ENCODE measurements at places on chromosomes 13 and 19.
A peak's percentile ranks its signal among the peaks of the same experiment; 100 is the strongest.

- DNase-seq, result no peak
Observed at GRCh38 chr13:67296511-67296910, 66.4 kb upstream of the PCDH9 start.

DNA sequence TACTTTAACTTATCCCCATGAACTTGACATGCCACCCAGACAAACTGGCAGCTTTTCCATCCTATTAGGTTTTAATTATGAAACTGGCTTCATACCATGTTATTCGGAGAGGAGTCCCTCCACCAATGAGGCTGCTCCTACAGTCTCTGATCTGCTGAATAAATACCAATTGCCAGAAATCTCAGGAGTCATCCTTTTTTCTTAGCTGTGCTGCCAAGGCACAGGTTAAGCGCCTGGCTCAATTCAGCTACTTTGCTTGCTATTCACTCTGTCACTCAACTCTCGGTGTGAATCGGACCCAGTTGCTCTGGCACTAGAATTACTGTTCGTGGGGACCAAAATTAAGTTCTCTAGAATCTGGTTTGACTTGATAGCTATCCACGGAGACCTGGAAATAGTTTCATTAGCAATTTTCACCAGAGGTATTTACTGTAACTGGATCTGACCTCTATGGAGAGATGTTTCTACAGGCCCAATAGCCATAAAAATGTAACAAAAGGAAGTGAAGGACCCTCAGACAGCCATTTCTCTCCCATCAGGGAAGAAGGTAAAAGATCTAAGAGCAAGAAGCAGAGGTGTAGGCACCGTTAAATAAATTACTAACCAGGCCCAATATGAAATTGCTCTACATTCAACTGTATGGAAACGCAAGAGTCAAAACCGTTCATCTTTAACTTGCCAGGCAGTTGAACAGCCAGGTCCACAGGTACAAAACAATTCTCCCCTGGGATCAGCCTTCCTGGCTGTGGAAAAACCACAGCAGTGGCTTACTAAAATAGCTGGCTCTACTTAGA is 5.4 kb downstream of the ZC3H4 start:
- DNase-seq, result no peak

- DNase-seq, result peak; percentile 30
Observed at GRCh38 chr19:5452594-5453565, 2.3 kb upstream of the ZNRF4 start.

- DNase-seq, result peak; percentile 46
Observed at GRCh38 chr19:28948566-28948965, 264.4 kb downstream of the UQCRFS1 start.

DNA sequence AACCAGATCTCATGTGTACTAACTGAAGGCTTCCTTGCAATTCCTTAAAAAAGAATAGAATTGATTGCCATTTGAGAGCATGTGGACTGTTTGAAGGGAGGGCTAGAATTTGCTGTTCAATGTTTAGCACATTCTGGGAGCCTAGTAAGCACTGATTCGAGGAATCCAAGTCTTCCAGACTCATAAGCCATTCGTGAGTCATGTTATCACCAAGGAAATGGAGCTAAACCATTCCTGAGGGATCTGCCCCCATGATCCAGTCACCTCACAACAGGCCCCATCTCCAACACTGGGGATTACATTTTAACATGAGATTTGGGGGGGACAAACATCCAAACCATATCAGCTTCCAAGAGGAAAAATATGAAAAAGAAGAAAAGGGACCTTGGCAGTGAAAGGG is 276.4 kb downstream of the KCNRG start:
- no peak for DNase-seq

GRCh38 chr19:27741236-27741635 is 1471.7 kb downstream of the UQCRFS1 start:
- DNase-seq, result no peak

GRCh38 chr13:21834521-21834920 is 163.6 kb downstream of the FGF9 start:
- no peak for DNase-seq

DNA sequence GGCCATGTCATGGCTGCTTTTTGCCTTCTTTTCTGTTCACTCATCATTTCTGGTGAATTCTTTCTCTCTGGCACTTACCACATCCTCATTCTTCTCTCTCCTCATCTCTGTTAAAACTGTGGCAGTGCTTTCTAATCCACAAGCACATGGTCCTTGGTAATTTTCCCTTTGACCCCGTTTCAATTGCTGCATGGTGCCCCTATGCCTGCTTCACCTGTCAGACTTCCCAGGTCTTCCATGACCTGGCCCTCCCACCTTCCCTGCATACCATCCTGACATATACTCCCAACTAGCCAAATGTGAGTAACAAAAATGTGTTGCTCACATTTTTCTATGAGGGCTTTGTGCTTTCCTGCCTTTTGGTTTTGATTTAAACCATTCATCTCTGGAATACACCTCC is 286.5 kb downstream of the MTUS2 start:
- DNase-seq, result no peak

GRCh38 chr19:15010501-15011300 is 31.0 kb upstream of the SLC1A6 start:
- DNase-seq, result no peak

DNA sequence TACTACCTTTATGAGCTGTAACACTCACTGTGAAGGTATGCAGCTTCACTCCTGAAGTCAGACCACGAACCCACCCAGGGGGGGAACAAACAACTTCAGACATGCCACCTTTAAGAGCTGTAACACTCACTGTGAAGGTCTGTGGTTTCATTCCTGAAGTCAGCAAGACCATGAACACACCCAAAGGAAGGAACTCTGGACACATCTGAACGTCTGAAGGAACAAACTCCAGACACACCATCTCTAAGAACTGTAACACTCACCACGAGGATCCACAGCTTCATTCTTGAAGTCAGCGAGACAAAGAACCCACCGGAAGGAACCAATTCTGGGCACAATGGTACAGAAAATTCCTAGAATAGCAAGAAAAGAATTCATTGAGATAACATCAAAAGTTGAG is 1796.5 kb upstream of the MIR17HG start:
- no peak for DNase-seq

DNA sequence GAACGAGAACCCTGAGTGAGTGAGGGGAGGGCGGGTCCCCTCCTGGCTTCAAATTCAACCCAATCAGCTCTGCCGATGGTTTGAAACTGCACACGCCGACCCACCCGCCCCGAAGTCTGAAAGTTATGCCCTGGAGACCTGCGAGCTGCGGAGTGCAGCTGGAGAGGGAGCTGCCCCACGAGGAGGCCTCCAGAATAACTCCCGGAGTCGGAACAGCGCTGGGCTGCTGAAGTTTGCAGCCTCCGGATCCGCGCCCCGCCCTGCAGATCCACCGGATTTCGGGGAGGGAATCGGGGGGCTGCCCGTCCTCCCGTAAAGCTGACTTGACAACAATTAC is 7.0 kb downstream of the POU4F1 start:
- no peak for DNase-seq

DNA sequence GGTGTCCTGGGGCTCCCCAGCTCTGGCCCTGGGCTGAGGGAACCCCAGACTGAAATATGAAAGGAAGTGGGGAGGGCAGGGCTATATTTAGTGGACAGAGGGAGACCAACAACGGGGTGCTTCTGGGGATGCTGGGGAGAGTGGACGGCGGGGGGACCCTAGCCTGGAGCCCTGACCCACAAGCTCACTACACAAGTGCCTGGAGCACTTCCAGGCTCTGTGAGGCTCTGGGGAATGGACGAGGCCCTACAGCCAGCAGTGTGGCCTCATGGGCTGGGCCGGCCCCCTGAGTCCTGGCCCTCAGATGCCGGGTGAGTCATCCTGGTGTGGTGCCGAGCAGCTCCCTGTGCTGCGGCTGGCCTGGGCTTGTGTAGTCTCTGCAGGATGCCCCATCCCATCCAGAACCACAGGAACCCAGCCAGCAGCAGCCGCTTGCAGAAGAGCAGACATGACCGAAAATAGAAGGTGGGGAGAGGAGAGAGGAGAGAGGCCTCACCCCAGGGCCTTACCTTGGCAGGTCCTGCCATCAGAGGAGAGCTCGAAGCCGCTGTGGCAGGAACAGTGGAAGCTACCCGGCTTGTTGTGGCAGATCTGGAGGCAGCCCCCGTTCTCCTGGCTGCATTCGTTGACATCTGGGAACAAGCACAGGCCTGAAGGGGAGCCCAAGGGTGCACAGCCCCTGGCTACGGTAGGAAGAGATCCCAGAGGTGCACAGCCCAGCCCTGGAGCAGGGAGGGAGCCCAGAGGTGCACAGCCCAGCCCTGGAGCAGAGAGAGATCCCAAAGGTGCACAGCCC is 26.1 kb downstream of the GAS6 start:
- DNase-seq, result no peak

- no peak for DNase-seq
Observed at GRCh38 chr13:41515491-41516139, 58.3 kb downstream of the RGCC start.

DNA sequence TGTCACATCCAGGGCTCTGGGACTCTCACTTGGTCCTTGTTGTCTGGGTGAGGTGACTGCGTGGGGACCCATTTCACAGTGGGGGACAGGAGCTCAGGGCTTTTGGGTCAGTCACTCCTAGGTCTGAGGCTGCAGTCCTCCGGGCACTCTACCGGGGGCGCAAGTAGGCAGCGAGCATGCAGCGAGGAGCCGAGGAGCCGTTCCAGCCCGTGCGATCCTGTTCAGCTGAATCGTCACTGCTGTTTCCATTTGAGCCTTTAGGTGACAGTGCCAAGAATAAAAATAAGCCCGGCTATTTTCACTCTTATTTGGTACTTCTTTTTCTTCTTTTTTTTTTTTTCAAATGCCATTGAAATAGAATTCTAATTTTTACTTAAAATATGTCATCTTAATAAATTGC is 126.5 kb downstream of the ZNF536 start:
- no peak for DNase-seq

DNA sequence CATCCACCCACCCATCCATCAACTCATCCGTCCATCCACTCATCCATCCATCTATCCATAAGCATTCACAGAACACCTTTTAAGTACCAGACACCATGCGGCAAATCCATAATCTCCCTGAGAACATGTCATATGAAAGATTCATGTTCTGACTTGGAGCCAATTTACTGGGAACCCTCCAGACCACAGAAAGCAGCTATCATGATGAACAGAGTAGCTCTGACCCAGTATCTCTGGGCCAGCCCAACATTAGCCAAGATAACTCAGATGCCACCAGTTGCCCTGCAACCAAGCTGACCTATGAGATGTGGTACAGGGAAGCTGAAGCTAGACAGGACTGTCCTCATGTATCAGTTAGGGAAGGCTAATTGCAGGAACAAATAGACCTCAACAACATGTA is 51.3 kb downstream of the ALOX5AP start:
- no peak for DNase-seq

DNA sequence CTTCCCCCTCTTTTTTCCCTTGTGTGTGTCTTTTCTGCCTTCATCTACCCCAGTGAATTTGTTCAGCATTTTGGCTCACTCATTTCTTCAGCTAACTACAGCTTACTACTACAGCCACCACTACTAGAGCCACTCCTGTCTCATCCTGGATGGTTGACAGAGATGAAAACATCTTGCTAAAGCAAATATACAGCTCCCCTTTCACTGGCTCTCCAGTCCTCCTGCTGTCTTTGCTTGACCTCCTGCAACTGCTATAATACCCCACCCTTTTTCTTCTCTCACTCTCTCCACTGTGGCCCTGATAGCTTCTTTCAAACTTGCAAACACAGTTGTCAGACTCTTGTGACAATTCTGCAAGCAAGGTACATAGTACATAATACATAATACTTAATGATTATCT is 523.6 kb downstream of the DCT start:
- no peak for DNase-seq

- peak; percentile 92 for DNase-seq
Observed at GRCh38 chr19:9768175-9769112, at the start of gene ZNF846. TSS of gene ZNF846 (minus strand) at chr19:9768738. CDS start at chr19:9764950, 3,788 bp downstream.

DNA sequence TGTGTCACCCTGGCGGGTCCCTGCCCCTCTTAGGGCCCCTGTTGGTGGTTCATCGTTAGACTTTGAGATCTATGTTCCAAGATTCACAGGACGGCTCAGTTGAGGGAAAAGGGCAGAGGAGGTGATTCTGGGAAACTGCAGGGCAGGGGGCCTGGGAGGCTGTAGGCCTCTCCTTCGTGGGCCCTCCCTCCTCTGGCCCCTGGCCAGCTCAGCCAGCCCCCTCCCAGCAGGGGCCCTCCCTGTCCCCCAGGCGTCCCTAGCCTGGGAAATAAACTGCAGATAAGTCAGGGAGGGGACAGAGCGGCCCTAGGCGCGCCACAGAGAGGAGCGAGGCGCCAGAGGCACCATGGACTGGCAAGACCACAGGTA is 6.5 kb downstream of the HIF3A start:
- DNase-seq, result no peak

DNA sequence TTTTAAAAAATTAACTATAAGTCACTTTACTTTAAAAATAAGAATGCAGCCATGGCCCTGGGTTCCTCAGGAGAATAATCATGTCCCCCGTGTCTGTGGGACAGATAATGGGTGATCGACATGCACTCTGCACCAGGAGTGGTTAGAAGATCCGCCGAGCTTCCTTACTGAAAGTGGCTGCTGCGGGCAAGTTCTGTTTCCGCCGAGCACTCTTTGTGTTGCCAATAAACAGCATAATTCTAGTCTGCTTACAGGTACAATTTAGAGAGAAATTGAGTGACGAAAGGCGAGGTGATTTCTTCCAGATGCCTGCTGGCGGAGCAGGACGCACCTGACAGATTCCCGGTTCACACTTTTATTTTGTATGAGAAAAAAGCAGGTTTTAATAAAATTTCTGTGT is 139.0 kb downstream of the SOX1 start:
- no peak for DNase-seq

DNA sequence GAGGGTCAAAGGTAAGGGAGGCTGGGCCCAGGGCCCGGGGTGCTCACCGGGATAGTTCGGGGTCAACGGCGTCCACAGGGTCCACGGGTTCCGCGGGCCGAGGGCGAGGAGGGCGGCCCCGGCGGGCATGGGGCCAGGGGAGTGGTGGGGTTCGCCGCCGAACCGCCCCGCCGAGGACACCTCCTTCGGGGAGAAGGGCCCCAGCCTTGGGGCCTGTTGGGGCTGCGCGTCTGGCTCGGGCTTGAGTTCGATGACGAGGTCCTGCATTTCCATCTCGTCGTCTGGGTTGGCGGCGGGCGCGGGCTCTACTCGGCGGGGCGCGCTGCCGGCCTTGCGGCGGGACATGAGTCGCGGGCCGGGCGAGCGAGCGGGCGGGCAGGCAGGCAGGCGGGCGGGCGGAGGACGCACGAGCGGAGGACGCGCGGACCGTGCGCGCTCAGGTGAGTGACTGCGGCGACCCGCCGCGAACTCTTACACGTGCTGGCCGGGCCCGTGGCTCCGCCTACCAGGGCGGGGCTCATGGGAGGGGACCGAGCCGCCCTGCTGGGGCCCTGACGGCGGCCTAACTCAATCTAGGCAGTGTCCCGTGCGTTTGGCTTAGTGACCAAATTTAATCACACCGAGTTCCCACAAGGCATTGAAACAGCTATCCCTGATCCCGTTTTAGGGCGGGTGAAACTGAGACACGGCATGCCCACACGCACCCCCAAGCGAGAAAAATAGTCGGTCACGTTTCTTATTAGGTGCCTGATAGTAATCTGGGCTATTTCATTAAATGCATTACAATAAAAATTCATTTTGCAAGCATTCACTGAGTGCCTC is at the start of gene ZNF296:
ZNF296 (minus strand) TSS at position 450 of the 822 bp plus-strand sequence; CDS start at position 345, 105 bp downstream.
- no peak for DNase-seq

- DNase-seq, result no peak
Observed at GRCh38 chr13:29817604-29818378, 32.6 kb downstream of the UBL3 start.

GRCh38 chr13:51769455-51770127 is 34.4 kb downstream of the DHRS12 start:
- DNase-seq, result no peak

- DNase-seq, result no peak
Observed at GRCh38 chr13:45949161-45949560, 97.6 kb upstream of the SIAH3 start.

Data from Jurkat, Clone E6-1 (cell line).